ENCODE measurements at places on chromosomes 6 and 20. TPM values are rescaled to one million over a fixed set of nuclear protein-coding genes. Genes with fewer than 3 reads are reported as not detected.

The NRSN2 gene
- 26.6 TPM for polyA plus RNA-seq

The BMP7 gene
- polyA plus RNA-seq, result 22.4 TPM

The LBP gene
- polyA plus RNA-seq, result 0.84 TPM

The FOXQ1 gene
- not detected for polyA plus RNA-seq

The RNGTT gene
- polyA plus RNA-seq, result 3.9 TPM

The DEFB124 gene
- polyA plus RNA-seq, result not detected
